ENCODE measurements at places on chromosomes 2 and 18.

GRCh38 chr2:124353656-124354055, 328.6 kb downstream of the CNTNAP5 start:
- DNase-seq: no peak

GRCh38 chr2:66574701-66575624, 140.0 kb downstream of the MEIS1 start:
- DNase-seq: peak; percentile 89

DNA sequence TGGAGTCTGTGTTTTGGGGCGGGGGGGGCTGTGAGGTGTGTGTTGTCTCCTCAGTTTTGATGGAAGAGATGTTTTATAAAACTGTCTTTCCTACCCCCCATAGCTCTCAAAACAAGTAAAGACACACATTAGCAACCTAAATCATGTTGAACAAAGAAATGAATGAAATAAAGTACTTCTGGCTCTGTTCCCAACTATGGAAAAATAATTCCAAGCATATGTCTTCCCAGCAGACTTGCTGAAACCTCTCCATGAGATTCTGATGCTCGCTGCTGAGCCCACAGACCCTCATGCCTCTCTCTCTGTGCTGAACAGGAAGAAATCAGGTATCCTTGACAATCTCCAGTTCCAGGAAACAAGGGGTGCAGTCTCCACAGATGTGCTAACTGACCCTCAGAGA, 226.7 kb upstream of the KLHL29 start:
- no peak for DNase-seq

- no peak for DNase-seq
Measured at GRCh38 chr2:195164930-195165329, 492.1 kb upstream of the SLC39A10 start.

GRCh38 chr18:79067611-79068010, 1.6 kb upstream of the ATP9B start:
- no peak for DNase-seq

DNA sequence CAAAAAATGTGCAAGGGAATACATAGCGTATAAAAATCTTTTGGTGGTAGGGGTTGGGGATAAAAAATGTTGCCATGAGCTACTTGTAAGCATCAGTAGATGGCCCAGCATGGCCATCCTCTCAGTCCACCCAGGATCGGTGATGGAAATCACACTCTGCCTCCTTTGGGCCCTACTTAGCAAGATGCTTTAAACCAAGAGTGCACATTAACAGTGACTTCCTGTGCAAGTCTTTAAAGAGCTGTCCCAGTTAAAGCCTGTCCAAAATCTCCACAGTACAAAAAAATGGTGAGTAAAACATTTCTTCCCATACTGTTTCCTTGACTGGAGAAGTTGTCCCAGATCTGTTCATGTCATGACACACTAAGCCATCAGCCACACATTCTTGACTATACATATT, 18.0 kb downstream of the ANKRD44 start:
- no peak for DNase-seq

- DNase-seq: no peak
Measured at GRCh38 chr2:46936566-46936965, 21.0 kb upstream of the MCFD2 start.

GRCh38 chr2:203897544-203897943, 30.0 kb downstream of the CTLA4 start:
- DNase-seq: no peak

DNA sequence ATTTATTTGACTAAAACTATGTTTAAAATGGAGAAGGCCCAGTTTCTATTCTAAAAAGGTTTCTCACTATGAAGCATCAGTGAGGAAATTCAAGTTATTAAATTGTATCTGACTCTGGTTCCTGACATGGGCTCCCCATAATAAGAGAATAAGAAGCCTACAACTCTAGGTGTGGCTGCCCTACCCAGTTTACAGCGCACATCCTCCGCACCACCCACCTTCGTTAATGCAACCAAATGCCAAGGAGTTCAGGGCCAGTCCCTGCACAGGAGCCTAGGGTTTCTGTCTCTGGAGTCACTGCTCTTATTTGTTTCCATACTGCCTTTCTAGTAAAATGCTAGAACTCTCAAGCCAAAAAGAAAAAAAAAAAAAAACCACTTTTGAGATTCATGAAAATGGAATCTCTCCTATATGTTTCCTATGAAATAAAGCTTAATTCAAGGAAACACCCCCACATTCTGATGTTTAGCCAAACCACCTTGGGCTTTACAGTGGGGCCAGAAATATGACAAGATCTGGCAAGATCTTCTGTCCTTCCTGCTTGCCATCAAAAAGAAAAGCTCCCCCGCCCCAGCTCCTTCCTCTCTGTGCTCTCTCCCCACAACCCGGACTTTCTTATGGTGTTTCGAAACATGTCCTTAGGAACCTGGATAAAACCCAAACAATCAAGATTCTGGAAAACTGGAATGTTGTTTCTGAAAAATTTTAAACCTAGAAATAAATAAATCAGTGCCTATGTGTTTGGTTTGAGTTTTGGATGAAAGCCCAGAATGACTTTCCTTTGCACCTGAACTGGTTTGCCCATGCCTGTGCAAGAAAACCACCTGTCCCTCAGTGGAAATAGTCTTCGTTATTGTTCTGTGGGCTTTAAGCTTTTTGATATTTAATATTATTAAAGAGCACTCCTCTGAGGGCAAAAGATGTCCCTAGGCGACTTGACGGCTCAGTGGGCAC, 136.7 kb downstream of the SP3 start:
- DNase-seq: no peak

DNA sequence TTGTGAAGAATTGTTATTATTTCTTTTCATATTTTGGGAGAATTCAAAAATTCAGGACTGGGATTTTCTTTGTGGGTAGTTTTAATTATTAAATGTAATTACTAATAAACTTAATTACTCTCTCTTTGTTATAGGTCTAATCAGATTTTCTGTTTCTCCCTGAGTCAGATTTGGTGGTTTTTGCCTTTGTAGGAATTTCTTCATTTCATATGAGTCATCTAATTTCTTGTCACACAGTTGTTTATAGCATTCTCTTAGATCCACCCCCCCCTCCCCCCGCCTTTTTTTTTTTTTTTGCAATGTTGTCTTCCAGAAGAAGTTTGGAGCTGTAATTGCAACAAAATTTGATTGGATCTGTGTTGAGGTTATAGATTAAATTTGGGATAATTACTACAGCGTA, 26.0 kb upstream of the GALR1 start:
- DNase-seq: no peak

GRCh38 chr18:73842795-73843394, 304.7 kb downstream of the FBXO15 start:
- DNase-seq: peak; percentile 61

- peak; percentile 67 for DNase-seq
Measured at GRCh38 chr2:230925879-230926765, 1.1 kb upstream of the GPR55 start.

- DNase-seq: no peak
Measured at GRCh38 chr18:48693006-48693405, 154.2 kb downstream of the CTIF start.

DNA sequence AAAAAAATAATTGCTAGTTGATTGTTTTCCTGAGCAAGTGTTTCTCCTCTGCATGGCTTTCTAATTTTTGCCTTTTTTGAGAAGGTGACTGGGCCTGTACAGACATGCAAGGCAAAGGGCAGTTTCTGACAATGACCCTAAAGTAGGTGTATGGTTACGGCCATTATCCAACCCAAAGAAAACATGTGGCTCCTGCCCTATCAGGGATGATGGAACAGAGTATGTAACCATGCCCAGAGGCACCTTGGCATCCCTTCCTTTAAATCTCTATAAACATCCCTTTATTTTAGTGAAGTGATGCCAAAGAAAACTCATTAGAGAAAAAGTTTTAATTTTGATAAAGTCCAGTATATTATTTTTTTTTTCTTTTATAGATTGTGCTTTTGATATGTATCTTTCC, 217.5 kb downstream of the LPIN1 start:
- no peak for DNase-seq

- no peak for DNase-seq
Measured at GRCh38 chr18:21330122-21330701, 88.2 kb downstream of the GREB1L start.

DNA sequence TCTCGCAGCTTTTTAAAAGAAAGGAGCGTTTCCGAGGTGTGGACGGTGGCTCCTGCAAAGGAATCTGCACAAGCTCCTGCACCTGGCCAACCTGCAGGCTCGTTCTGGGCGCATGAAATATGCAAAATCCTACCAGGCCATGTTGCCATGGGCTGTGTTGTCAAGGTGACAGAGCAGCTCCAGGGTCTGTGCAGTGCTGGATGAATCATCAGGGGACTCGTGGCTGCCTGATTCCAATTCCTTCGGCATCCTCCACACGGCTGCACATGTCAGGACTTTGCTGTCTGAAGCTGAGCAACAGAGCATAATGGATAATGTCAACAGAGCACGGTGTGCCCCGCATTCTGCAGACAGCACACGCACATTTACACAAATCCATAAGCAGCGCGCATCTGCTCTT, 120.5 kb downstream of the EIPR1 start:
- DNase-seq: peak; percentile 68

GRCh38 chr2:105873721-105874120, 129.0 kb downstream of the NCK2 start:
- peak; percentile 80 for DNase-seq

DNA sequence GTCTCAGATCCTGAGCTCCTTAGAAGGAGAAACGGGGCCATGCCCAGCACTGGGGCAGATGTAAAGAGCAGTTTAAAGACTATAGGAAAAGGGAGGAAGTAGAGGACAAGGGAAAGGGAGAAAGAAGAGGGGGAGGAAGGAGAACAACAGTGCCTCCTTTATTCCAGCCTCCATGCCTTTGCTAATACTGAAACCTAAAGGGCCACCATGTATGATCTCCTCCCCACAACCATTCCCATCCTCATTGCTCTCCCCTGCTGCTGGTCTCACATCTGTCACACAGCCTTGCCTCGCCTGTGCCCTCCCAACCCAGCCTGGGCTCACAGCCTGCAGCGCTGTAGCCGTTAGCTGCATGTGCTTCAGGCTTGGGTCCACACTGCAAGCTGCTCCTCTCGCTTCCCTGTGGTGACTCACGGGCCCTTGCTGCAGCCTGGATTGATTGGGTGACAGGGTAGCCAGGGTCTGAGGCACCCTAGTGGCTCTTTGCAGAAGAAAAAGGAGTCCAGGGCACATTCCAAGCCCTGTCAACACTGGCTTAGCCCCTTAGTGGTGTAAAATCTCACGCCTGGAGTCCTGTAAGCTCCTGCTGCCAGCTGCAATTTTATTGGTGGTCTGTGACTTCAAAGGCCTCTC, 281.9 kb downstream of the SRBD1 start:
- DNase-seq: no peak

GRCh38 chr2:28488083-28488830, 7.6 kb upstream of the PLB1 start:
- no peak for DNase-seq

DNA sequence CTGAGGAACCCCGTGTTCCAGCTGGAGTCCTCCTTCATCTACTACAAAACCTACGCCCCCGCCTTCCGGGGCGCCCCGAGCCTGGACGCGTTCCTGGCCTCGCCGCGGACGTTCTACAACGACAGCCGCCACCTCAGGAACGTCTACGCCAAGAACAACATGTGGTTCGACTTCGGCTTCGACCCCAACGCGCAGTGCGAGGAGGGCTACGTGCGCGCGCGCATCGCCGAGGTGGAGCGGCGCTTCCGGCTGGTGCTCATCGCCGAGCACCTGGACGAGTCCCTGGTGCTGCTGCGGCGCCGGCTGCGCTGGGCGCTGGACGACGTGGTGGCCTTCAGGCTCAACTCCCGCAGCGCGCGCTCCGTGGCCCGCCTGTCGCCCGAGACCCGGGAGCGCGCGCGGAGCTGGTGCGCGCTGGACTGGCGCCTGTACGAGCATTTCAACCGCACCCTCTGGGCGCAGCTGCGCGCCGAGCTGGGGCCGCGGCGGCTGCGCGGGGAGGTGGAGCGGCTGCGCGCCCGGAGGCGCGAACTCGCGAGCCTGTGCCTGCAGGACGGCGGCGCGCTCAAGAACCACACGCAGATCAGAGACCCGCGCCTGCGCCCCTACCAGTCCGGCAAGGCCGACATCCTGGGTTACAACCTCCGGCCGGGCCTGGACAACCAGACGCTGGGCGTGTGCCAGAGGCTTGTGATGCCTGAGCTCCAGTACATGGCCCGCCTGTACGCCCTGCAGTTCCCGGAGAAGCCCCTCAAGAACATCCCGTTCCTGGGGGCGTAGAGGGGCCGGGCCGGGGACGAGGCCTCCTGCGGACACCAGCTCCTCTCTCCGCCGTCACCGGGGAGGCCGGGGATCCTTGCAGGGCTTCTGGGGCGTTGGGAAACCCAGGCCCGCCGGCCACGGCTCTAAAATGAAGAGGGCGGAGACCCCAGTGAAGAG, 5.3 kb upstream of the NEU4 start:
- DNase-seq: peak; percentile 64

DNA sequence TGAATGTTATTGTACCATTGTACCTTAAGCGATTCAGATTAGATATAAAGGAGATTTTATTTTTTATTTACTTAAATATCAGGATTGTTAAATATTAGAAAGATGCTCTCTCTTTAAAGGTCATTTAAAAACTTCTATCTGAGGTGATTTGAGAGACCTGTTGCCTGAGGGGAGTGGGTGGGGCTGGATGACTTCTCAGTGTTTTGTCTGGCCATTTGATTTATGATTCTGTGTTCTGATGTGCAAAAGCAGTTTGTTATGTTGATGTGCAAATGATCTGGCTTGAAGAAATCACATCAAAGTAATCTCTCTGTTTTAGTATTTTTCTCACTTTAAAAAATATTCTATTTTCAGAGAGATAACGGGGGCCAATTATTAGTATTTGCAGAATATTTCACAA, 370.8 kb downstream of the NUP35 start:
- DNase-seq: no peak

DNA sequence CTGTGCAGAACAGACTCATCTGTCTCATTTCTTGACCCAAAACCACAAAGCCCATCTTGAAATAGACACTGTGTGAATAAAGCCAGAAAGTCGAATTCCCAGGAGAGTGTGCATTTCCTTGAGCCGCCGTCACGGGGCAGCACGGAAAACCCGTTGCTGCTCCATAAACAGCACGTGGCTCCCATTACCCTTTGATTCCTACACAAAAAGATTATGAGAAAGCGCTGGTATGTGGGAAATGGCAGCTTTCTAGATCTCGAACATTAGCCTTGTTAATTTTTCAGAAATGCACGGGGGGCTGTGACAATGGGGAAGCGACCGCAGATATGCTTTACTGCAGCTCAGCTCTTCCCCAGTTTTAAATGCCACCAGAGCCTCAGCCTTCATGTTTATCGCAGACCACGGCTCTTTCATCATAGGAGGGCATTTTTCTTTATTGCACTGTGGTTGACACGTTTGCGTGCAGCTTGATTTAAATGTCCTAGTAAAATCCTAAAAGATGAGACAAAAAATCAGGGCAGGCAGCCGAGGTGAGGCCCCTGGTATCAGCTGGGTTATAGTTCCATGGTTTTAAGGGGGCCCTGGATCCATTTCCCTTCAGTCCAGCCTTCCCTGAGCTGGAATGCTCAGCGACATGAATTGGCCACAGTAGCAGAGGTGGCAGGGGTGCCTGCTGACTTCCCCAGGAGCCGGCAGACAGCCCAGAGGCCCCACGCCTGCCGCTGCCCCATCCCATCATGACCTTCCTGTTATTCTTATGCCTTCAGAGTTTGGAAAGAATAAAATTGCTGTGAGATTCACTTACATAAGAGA, 249.3 kb downstream of the NDUFA10 start:
- DNase-seq: no peak

- no peak for DNase-seq
Measured at GRCh38 chr2:160293391-160294091, 93.5 kb upstream of the ITGB6 start.
